ENCODE measurements at places on chromosomes 4 and X.

- DNase-seq, result no peak
Observed at GRCh38 chr4:109548655-109549054, 11.4 kb upstream of the MCUB start.

DNA sequence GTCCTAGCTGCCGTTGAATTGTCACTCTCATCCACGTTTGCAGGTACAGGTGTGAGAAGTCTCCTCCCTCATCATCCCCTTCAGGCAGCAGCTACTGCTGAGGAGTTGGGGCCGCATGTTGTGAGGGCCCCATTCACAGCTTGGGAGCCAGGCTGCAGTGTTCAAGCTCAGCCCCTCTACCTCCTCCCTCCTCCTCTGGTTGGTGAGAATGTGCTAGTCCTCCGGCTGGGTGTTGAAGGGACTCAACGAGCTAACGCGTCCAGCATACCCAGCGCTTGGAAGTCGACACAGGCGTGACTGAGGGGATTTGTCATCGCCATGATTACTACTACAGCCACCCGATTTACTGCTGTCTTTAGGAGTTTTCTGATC lies 82.0 kb upstream of the PSAPL1 start:
- DNase-seq, result no peak

DNA sequence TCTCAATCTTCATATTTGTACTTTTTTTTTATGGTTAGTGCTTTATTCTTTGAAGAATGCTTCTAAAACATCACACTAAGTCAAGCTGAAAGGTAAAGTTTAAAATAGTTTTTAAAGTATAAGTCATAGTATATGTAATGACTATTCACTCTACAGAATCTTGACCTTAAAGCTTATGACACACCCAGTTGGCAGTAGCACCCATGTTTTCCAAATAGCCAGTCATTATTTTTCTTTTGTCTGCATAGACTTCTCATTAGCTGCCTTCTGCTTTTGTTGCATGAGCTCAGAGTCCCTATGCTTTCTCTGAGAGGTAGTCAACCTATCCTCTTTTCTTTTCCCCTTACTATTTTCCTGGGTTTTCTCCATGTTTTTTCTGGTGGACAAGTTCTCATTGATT lies 231.5 kb downstream of the PCDH18 start:
- no peak for DNase-seq

DNA sequence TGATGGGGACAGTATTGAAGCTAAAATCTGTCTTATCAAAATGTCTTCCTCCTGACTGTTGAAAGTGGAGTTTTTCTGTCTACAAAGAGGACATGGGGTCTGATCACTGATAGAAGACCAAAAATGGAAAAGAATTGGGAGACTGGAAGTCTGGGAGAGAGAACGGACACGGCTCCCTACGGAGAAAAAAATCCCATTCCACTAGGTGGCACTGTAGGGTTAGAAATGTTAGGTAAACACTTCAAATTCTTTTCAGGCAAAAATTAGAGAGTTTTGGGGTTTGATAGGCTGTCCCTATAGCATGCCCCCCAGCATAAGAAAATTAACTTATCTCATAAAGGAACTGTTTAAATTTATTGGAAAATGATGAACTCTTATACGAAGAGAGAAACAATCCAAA lies 200.5 kb downstream of the FAM133A start:
- no peak for DNase-seq

GRCh38 chr4:1413687-1414479 lies 7.6 kb upstream of the NKX1-1 start:
- no peak for DNase-seq

GRCh38 chr4:5882947-5883346 lies 9.9 kb downstream of the CRMP1 start:
- no peak for DNase-seq

- no peak for DNase-seq
Observed at GRCh38 chr4:7333024-7333780, 101.5 kb downstream of the PSAPL1 start.

GRCh38 chr4:101678180-101678579 lies 112.3 kb upstream of the BANK1 start:
- no peak for DNase-seq

GRCh38 chr4:56692576-56692975 lies 11.5 kb upstream of the HOPX start:
- no peak for DNase-seq

- no peak for DNase-seq
Observed at GRCh38 chr4:185217408-185217975, 8.1 kb downstream of the SNX25 start.

DNA sequence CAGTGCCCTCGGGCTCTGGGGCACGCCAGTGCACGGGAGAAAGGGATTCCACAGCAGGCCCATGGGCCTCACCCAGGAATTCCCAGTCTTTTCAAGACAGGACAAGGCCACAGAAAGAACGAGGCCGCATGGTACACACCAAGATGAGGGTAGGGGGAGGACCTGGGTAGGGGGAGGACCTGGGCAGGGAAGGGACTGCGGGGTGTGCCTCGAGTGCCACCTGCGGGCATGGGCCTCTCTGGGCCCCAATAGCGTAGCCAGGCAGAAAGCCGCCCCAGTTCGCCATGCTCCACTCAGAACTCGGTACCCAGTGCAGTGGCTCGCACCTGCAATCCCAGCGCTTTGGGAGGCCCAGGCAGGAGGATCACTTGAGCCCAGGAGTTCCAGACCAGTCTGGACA lies 14.0 kb upstream of the DUSP9 start:
- no peak for DNase-seq

DNA sequence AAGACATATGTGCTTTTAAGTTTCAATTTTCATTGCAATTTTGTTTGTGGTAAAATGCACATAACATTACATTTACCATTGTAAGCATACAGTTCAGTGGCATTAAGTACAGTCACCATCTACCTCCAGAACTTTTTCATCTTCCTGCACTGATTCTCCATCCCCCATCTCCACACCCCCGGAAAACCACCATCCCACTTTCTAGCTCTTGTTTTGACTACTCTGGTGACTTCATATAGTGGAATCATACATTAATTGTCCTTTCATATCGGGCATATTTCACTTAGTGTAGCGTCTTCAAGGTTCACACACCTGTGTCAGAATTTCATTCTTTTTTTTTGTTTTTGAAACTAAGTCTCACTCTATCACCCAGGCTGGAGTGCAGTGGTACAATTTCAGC lies 143.5 kb downstream of the GPR143 start:
- DNase-seq, result no peak

DNA sequence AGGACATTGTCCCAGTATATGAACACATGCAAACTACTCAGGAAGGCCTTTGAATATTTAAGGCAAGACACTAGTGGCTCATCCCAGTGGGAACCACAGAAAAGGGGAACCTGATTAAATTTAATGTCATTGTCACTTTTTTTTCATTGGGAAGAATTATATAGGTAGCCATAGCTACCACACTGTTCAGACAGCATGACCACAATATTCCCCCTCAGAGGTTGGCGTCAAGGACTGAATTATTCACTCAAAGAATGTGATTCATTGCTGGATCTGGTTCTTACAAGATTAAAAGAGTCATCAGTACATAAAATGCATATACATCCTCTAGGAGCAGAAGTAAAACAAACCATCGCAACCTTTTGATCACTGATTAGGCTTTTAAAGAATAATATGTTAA lies 92.0 kb upstream of the SMARCAD1 start:
- no peak for DNase-seq
